AG09309 (cell line): ENCODE measurements at places on chromosomes 3 and 15.

DNA sequence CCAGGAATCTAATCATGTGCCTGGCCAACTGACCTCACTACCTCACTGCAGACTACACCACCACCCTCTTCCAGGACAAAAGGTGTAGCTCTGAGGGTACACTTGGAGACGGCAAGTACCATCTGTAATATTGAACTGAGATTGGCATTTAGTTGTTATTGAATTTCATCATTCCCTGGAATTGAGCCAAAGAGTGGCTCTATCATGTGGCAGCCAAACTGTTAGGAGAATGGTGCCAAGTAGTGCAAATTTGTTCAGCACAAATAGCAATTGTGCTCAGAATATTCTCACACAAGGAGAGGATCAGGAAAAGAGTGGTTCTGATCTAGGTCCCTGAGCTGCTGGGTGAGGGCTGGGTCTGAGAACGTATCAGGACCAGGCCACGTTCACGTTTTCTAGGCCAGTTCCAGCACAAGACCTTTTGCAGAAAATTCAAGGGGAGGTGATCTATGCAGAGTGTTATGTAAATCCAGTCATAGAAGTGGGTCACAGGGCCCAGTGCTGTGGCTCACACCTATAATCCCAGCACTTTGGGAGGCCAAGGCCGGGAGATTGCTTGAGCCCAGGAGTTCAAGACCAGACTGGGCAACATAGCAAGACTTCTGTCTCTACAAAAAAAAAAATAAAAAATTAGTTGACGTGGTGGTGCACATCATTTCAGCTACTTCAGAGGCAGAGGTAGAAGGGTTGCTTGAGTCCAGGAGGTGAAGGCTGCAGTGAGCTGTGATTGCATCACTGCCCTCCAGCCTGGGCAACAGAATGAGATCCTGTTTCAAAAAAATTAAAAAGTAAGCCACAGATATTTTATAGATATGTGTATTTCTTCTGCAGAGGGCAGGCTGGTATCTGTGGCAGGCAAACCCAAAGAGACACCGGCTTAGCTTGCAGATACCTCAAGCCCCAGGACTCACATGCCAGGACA is 31.9 kb upstream of the CFAP161 start:
- no peak for DNase-seq

DNA sequence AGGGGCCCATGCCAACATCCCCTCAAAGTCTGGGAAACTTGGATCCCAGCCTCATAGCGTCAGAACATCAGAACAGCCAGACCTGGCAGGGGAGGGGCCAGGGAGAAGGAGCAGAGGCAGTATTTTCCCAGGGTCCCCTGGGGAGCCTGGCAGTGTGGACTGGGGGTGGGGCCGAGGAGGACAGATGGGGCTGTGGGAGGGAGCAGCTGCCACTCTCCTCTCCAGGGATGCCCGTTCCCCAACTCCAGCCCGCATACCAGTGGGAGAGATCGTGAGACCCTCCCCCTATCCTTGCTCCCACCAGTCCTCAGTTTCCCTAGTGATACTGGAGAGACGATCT is 6.5 kb upstream of the DNAJB8 start:
- DNase-seq = no peak

GRCh38 chr3:61914276-61914675 is 352.9 kb downstream of the PTPRG start:
- no peak for DNase-seq

GRCh38 chr15:76533995-76534394 is 197.4 kb downstream of the ISL2 start:
- no peak for DNase-seq

GRCh38 chr3:18900994-18901393 is 247.3 kb upstream of the KCNH8 start:
- DNase-seq = no peak
